ENCODE measurements at places on chromosomes 3 and 15.

DNA sequence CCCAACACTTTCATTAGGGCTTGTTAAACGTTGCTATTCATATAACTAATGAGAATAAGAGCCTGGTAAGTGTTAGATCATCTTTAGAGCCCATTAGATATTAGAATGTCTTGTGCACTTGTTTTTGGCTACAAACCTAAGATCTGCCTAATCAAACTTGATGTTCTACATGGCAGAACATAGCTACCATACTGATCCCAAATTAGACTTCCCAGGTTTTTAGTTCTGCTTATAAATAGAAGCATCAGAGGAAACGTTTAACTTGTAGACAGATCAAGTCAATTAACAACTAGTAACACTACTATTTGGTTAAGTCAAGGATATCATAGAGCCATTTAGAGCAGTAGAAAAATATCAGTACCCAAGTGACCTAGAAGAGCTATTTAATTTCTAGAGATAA, 11.7 kb upstream of the KPNA4 start:
- DNase-seq, result no peak

DNA sequence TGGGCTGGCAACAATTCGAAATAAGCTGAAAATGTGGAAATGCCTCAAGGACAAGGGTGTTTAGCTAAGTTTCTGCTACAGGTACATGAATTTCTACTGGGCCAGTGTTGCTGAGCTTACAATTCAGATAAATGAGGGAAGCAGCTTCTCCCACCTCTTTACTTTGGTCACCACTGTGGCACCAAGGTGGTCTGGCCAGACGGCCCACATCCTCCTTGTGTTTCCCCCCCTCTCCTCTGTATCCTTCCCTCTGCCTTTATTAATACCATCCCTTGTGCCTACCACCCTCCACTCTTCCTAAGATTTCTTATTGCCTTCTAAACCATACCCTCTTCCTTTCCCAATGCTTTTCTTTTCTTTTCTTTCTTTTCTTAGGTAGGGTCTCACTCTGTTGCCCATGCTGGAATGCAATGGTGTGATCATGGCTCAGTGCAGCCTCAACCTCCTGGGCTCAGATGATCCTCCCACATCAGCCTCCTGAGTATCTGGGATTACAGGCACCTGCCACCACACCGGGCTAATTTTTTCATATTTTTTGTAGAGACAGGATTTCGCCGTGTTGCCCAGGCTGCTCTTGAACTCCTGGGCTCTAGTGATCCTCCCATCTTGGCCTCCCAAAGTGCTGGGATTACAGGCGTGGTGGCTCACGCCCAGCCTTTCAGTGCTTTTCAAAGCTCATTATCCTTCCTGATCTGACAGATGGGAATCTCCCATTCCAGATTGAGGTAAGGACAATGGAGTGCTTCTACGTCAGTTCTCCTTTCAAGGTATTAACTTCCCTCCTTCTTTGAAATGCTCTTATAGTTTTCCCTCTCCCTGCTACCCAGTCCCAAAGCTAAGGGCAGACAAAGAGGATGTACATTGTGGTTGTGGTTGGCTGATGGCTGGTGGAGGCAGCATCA, 14.8 kb downstream of the ANXA2 start:
- no peak for DNase-seq

DNA sequence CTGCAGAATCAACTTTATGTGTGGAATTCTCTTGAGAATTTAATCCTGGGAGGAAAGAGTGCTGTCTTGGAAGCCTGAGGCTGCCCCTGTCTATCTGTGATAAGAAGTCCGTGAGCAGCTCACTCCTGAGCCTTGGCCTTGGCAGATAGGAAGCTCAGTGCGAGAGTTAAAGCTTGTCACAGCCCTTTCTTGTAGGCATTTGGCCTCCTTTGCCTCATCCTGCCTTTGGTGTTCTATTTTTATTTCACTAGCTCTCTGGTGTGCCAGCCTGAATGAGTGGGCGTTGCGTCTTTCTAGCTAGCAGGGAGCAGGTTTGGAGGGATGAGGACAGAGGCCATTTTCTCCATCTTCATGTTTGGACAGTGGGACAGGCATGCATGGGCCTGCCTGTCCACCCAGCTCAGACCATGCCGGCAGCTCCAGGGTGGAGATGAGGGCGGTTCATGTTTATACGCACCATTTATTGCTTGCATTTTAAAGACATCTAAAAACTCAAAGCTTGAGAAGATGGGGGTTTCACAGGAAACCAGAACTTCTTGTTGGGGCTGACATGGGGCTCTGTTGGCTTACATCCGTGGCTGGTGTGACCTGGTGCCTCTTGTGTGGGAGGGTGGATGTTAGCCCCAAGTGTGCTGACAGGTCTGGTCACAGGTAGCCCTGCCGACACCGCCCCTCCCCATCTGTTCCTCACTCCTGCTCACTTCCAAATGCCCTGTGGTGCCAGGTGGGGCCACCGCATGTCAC, 29.8 kb downstream of the IRAK2 start:
- peak; percentile 39 for DNase-seq

GRCh38 chr3:150583028-150583427, 20.1 kb upstream of the SELENOT start:
- no peak for DNase-seq

DNA sequence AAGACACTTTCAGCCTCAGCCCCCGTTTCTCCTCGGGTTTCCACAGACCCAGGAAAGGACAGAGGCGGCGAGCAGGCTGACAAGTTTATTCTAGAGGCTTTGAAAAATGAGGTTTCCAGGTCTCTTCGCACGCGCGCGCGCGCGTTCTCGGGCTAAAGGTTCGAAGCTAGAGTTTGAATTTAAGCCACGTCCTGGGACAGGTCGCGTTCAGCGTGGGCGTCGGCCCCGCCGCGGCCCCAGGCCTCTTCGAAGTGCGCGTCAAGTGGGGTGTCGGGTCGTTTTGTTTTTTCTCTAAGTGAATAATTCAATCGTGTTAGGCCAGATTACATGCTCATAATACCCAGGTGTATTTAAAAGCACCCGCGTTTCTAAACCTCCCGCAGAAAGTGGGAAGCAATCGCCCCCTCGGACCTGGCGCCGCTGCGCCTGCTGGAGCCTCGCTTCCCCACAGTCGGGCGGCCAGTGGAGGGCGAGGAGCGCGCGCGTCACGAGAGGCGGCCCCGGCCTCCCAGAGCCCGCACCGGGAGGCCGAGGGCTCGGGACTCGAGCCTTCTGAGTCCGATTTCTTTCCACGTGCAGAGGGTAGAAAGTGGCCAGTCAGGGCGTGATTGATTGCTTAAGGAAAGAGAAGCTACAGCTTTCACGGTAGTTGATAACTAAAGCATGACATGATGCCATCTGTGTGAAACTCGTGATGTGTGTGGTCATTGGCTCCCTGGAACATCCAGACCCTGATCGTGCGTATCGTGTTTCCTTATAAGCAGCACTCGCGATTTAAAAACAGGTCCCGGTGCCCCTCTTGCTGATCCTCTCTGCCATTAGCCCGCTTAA, 15.8 kb upstream of the SOX2 start:
- no peak for DNase-seq

GRCh38 chr3:133488785-133489367, 84.6 kb upstream of the CDV3 start:
- peak; percentile 77 for DNase-seq

GRCh38 chr3:15091575-15091974, 7.4 kb downstream of the RBSN start:
- no peak for DNase-seq

GRCh38 chr15:76056931-76057330, 2.9 kb upstream of the TMEM266 start:
- no peak for DNase-seq

- no peak for DNase-seq
These were observed 44.4 kb upstream of the C3orf38 start for GRCh38 chr3:88105325-88105724.

DNA sequence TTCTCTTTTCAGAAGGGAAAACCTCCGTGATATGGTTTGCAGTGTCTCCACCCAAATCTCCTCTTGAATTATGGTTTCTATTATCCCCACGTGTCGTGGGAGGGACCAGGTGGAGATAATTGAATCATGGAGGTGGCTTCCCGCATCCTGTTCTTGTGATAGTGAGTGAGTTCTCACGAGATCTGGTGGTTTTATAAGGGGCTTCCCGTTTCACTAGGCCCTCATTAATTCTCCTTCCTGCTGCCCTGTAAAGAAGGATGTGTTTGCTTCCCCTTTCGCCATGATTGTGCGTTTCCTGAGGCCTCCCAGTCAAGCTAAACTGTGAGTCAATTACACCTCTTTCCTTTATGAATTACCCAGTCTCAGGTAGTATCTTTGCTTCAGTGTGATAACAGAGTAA, 692.7 kb upstream of the GRM7 start:
- DNase-seq, result no peak

- DNase-seq, result no peak
These were observed 1.1 kb upstream of the EBLN2 start for GRCh38 chr3:73060302-73060723.

Measured in RPMI7951 (cell line).